ENCODE measurements at places on chromosomes 1 and 21.

- no peak for DNase-seq
Observed at GRCh38 chr1:231347961-231348360, 9.9 kb downstream of the SPRTN start.

- peak; percentile 52 for DNase-seq
Observed at GRCh38 chr1:82901561-82901960, 1097.4 kb downstream of the TTLL7 start.

DNA sequence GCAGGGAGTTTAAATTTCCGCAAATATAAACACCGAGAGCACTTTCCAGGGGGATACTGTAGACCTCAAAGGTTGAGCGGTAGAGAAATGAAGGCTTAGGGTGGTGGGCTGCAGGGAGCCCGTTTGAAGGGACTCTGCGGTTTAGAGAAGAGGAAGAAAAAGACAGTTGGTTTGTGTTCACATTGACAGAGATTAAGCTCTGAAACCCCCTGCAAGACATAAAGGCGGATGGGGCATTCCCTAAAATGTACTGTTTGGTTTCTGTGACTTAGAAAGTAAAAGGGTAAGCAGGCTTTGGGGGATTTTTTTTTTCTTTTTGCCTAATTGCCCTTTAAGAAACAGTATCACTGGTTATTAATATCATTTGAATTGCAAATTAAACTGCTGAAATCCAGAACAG, 1.3 kb downstream of the KAZN start:
- DNase-seq = no peak

- no peak for DNase-seq
Observed at GRCh38 chr21:19048098-19048672, 644.6 kb upstream of the TMPRSS15 start.

- DNase-seq = peak; percentile 55
Observed at GRCh38 chr1:10724948-10725847, 71.2 kb downstream of the CASZ1 start.

DNA sequence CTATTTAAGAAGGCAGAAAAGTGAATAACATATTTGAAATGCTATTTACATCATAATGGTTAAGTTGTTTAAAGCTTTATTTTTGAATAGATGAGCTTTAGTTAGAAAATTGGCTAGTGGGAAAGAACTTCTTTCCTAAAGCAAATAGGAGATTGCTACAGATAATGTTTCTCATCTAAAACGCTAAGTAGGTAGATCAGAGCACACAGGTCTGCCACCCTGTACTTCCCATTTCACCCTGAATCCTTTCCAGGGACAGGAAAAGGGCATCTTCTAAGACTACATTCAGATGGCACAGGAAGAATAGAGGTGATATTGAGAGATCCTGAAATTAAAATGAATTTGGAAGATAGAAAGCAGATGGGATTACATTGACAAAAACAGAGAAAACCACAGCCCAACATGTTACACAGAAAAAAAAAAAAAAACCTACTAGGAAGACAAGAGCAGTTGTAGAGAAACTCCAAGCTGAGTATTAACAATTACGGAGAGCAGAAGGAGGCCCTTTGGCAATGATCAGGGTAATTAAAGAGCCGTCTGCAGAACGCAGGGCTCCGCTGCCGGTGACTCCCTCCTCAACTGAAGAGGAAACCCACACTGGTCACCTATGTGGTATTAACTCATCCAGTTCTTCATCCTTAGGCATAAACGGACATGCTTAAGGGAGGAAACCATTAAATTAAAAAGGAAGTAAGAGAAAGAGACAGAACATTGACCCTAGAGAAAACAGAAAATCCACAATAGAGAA, 53.6 kb upstream of the MAP10 start:
- no peak for DNase-seq

DNA sequence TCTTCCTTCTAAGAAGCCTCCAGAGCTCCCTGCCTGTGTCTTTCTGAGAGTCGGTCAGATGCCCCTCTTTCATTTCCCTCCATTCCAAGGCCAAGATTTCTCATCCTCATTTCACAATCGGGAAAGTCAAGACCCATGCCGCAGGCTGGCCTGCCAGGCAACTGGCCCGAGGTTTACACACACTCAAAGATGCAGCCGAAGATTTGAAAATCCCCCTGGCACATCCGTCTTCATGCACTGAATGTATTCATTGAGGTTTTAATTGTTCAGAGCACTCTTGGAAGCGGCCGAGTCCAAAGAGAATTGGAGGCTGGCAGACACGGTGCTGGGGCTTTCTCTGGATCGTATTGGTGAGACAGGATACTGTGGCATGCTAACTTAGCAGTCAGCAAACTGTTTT, 29.1 kb upstream of the SRP9 start:
- no peak for DNase-seq

GRCh38 chr1:111441573-111442192, 7.4 kb downstream of the WDR77 start:
- peak; percentile 47 for DNase-seq

DNA sequence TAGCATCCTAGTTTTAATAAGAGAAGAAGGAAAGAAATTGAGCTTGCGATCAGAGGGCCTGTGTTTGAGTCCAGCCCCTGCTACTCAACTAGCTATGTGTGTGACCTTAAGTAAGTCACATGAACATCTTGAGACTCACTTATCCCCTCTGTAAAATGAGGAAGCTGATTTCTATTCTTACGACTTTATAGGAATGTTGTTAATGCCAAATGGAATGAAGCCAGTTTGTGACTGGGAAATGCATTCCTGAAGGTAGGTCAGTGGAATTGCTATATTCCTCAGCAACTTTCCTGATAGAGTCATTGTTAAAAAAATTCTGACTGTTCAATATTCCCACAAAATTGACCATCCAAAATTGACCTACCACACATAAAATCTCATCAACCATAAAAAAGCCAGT, 14.9 kb downstream of the FASLG start:
- DNase-seq = peak; percentile 35

DNA sequence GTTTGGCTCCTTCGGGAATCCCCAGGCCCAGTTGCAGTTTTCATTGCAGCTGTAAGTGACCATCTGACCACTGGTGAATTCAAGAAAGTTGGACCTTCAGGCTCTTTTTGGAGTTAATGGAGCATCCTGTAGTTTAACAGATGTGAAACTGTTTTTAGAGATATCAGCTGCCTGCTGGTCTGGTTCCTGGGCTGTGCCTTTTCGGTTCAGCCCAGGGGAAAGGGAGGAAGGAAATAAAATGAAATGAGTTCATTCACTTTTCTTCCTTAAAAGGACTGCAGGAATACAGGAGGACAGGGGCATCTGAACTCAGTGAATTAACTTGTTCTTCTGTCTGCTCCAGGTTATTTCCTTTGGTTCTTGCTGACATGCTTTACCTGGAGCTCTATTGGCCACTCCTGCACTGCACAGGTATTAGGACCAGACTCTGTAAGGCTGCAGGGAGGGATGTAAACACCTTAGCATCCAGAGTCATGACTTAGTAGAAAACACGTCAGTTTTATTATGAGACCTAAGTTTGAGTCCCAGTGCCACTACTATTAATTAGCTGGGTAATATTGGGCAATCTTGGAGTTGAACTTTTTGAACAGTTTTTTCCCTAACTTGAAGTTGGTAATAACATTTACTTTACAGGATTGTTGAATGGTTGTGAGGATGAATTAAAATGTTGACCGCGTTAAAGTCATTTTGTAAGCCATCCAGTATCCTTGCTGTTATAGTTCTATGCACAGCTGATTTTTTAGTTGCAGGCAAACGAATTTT, 83.6 kb downstream of the LRRC8D start:
- no peak for DNase-seq

- DNase-seq = no peak
Observed at GRCh38 chr1:226975259-226976250, 35.5 kb downstream of the COQ8A start.

DNA sequence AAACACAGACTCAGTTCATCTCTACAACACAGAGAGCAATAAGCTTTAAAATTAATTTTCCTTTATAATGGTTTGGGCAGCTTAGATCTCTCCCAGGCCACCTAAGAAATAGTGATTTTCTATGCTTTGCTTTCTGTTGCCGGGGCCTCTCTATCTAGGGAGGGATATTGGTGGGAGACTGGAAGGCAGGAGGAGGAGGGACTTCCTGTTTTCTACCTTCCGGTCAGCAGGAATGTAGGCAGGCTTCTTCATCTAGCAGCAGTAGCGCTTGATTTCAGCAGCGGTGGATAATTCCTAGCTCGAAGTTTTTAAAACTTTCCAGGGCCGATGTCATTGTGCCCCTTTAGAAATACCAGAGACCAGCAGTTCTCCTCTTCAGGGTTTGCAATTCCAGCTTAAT, 5.1 kb upstream of the DESI2 start:
- no peak for DNase-seq

DNA sequence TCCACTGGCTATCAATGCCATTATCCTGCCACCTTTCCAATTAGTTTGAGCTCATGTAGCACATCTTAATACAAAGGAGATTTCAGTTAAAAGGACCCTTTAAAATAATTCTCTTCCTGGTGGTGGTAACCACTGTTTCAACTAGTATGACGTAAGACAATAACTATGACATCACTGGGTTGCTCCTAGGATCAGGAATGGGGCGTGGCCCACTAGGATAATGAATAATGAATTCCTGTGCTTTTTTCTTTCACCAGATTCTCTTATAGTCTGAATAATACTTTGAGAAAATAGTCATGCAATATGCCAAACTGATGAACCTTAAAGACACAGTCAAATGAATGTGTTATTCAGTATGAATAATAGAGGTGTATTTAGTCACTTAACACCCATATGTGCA, 10.6 kb upstream of the KIFAP3 start:
- DNase-seq = peak; percentile 17

DNA sequence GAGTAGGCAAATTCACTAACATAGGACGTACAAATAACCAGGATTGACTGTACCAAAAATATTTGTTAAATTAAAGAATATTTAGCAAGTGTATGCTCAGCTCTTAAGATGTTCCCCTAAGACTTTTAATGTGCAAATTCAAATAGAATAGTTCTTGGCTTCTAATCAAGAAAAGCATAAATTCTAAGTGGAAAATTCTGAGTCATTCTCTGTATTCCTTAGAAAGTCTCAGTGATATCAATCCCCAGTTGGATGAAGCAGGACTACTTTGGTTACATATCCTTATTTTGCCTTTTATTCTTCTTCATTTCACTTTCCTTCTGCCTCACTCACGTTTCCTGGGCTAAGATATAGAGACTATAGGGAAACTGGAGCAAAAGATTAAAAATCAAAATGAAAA, 130.2 kb downstream of the IFI44 start:
- DNase-seq = peak; percentile 44

GRCh38 chr21:38702196-38702595, 103.5 kb upstream of the ETS2 start:
- no peak for DNase-seq

DNA sequence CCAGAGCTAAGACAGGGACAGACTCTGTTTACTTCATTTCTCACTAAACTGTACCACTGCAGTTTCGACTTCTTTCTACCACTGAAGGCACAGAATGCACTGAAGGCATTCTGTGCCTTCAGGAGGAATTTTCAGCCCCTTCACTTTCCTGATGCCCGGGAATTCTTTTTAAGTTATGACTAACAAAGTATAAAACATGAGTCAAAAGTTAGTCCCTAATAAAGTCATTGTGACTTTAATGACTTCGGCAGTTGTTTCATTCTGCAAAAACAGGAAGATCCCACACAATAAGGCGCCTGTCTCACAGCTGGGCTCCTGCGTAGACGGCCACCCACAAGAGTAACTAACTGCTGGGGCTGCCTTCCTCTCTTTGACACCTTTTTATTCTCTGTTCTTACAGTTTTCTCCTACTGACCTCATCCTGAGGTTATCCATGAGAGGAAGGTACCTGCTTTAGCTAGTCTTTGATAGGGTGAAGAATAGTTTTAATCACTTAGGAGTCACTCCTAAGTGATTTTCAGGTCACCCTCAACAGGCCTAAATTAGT, 183.9 kb upstream of the SGIP1 start:
- no peak for DNase-seq

GRCh38 chr1:41900603-41901444, 17.9 kb downstream of the HIVEP3 start:
- peak; percentile 41 for DNase-seq

- DNase-seq = no peak
Observed at GRCh38 chr1:70947835-70948234, 99.8 kb downstream of the PTGER3 start.

GRCh38 chr1:25430967-25431881, 527 bp downstream of the MACO1 start:
- no peak for DNase-seq

DNA sequence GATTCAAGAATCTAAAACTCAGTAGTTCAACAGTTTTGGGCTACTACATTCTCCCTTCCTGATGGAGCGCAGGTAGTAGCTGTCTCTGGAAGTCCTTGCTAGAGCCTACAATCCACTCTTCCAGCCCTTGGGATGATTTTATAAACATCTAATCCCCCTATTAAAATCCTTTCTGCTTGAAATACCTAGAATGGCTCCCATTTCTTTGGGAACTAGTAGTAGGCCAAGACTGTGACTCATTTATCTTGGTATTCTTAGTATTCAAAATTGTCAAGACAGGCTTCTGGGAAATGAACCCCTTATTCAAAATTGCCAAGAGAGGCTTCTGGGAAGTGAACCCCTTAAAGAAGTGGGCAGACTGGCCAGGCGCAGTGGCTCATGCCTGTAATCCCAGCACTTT, 142.5 kb upstream of the FGGY start:
- no peak for DNase-seq

GRCh38 chr1:33342041-33342723, 21.3 kb upstream of the A3GALT2 start:
- peak; percentile 97 for DNase-seq

DNA sequence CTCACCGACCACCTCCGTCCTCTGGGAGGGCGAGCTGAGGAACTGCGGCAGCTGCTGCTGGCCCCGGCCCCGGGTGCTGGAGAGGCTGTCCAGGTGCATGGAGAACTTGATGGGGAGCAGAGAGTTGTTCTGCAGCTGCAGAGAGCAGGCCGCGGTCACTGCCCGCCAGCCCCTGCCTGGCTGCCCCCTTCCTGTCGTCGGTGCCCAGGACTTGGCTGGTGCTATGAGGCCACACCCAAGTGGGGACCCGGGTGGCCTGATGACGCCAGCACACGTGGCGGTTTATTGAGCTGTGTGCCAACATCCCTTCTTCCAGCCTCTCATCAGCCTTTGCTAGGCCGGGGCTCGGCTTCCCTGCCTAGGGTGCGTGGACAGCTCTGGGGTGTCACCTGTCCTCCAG, 5.3 kb upstream of the TMEM52 start:
- DNase-seq = no peak

DNA sequence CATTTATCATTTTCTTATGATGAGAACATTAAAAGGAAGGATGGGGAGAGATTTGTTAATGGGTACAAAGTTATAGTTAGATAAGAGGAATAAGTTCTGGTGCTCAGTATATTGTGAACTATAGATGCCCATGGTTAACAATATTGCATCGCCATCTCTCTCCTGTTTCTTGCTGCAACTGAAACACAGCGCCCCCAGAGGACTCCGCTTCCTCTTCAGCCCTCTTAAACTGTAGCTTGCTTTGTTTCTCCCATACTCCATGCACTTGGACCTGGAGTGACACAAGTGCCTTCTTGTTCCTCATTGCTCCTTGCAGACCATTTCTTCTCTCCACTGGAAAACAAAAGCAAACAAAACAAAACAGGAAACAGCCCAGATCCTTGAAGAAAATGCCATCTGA, 70.1 kb upstream of the NTPCR start:
- no peak for DNase-seq

- DNase-seq = no peak
Observed at GRCh38 chr1:220577926-220578325, 50.0 kb downstream of the MARK1 start.

Measured in foreskin fibroblast (primary cell).